ENCODE measurements at places on chromosomes 16 and 17.

GRCh38 chr16:73031155-73031866, 16.6 kb downstream of the ZFHX3 start:
- DNase-seq = no peak

DNA sequence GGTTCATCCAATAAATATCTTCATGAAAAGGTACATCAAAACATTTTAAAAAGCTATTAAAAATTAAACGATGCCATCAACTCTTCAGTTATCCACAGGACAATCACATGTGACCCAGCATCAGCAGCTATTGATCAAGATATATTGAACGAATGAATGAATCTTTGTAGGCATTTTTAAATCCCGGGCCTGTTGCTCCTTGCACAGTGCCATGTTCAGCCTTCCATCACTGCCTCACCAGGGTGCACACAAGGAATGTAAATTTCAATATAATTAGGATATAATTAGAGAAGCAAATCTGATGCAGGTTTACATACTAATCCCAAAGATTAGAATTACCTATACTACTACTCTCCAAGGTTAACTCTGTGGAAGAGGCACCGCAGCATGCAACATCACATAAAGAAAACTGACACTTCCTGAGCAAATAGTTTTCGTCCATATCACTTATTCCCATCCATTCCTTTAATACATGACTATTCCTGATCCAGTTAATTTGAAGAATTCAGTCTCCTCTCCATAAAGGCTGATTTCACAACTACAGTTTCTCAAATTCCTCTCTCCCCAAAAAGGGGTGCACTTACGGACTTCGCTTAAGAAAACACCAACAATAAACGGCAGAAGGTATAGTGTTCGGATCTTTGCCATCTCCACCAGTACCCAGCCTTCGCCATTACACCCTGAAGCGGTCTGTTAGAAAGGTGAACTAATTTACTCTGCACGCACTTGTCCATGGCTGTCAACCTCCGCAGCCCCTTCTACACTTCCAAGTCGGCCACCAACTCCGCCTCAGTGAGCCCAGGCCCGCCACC, 938 bp downstream of the NCOR1 start:
- DNase-seq = no peak

- no peak for DNase-seq
Observed at GRCh38 chr16:48335961-48336360, 49.3 kb downstream of the SIAH1 start.

- peak; percentile 66 for DNase-seq
Observed at GRCh38 chr17:27338536-27338985, 44.6 kb downstream of the WSB1 start.

DNA sequence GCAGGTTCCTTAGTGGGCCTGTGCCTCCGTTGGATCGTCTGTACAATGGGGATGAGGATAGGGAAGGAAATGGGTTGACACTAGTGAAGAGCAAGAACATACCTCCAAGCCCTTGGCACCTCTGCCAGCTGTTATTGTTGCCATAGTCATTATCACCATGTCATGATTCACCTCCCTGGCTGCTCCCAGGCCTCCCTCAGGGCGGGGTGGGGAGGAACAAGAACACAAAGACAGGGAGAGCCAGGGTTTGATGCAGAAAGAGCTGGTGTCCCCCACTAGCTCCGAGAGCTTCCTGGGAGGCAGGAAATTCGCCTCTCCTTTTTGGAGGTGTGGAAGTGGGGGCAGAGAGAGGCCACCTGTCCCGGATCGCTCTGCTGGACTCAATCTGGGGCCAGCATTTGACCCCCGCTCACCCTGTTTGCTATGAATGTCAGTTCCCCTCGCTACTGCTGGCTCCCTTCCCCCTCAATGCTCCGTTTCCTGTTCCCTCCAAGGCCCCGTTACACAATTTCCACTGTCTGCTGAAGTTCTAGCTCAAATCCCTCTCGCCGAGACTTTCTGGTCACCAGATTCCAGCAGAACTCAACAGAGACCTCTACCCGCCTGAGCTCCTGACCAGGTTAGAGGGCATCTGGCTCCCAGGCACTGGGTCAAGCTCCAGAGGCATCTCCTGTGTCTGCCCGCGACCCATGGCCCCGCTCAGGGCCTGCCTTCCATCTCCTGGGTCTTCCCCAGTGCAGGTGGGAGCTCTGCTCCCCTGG, 9.1 kb downstream of the TIMP2 start:
- DNase-seq = no peak

- DNase-seq = no peak
Observed at GRCh38 chr16:88449267-88449561, 3.9 kb upstream of the ZFPM1 start.

DNA sequence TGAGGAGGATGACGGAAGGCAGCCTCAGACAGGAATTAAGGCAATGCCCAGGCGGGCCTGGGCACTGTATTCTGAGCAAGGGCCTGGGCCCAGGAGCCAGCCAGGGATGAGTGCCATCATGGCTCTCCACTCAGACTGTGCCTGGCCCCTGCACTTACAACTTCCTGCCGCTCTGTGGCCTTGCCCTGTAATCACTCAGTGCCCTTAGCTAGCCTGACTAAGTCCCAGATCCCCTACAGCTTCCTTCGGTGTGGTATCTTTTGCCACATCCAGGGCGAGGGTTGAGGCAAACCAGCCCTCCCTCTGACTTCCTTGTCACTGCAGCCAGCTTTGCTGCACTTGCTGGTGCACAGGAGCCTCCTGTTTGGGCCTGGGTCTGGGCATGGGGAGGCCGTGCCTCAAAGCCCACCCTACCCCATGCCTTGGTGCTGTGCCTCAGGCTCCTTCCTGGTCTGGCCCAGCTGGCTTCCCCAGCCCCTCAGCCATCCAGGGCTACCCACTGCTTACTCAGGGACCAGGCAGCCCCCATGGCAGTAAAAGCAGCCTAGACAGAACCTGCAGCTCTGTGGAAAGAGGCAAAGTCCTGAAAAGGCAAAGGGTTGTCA, 9.3 kb downstream of the SLC46A1 start:
- DNase-seq = no peak

DNA sequence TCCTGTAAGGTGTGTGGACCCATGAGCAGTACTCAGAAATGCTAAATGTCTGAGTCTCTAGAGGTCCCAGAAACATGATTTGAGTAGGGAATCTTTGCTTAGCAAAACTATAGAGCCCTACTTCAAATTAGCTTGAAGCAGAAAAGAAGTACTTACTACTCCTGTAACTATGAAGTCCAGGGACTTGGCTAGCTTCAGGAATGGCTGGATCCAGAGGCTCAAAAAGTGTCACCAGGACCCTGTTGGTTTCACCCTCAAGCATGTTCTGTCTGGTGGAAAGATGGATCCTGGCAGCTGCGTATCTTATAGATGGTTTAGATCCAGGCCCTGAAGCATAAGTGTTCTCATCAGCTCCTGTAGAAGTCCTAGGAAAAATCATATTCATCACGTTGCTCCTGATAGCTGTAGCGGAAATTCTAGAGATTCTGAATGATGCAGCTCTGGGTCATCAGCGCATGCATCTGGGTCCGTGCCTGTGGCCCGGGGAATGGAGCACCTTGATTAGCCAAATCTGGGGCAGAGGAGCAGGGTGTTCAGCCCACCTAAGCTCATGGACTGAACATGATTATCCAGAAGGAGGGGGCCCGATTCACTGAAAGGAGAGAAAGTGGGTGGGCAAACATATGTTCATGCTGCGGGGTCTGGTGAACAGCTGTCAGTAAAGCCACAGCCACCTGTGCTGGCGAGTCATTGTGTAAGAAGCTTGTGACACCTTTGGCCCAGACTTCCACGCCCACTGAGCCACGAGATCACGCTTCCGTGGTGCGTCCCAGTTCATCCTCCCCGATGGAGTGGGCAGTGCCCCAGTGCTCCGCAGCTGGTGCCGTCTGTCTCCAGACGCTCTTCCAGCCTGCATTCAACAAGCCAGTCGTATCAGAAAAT, 260.6 kb downstream of the CPPED1 start:
- no peak for DNase-seq

DNA sequence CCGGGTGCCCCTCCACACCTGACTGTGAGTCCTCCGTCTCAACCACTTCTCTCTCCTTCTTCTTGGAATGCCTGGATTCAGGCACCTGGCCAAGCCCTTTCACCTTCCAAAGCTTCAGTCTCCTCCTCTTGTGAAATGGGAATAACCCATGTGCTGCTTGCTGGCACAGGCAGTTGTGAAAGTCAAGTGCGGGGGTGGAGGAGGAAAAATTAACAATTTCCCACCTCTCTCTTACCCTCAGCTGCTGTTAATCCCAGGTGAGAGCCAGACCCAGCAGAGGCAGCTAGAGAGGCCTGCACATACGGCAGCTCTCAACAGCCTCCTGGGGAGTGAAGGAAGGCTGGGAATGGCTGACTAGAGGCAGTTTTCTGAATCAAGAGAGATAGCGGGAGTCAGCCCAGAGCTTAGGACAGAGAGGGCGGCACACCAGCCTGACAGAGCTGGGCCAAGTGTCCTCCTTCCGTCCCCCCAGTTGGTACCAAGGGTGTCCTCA, 77.9 kb upstream of the LGALS9 start:
- no peak for DNase-seq

Measured in GM12878 (cell line).